Lung (tissue), 17 donors: ENCODE measurements at places on chromosomes 16 and 17. TPM values are rescaled to one million over a fixed set of nuclear protein-coding genes. Genes with fewer than 3 reads are reported as not detected.
A peak's percentile ranks its signal among the peaks of the same experiment; 100 is the strongest.

GRCh38 chr17:78920528-78920927 lies 4.7 kb downstream of the TIMP2 start:
- DNase-seq: no peak

WNT3 gene
- 0.74 TPM for total RNA-seq

GRCh38 chr17:41254861-41255260 lies 323 bp upstream of the KRTAP9-9 start:
- DNase-seq: no peak

RABEP2 gene
- total RNA-seq: 29.0 TPM

DNA sequence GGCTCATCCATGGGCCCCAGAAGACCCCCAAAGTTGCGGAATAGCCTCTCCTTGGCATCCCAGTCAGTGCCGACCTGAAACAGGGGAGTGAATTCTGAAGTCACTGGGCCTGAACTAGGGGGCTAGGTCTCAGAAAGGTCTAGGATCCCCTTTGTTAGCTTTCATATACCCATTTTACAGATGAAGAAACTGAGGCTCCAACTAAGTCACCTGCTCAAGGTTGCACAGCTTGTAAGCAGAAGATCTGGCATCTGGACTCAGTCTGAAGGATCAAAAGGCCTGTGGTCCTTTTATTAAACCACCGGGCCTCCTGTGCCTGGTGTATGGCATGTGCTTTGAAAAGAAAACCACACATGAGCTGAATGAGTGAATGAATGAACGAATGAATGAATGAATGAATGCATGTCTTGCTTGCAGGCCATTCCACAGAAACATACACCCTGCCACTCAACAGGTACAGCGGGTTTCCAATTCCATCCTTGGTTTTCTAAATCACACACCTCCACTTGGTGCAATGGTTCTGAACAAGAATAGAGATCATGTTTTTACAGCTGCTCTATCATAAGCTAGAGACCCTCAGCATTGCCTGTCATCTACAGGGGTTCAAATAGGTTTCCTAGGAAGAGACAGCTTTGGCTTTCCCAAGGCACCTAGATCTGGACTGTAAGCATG lies 352.7 kb downstream of the XYLT1 start:
- no peak for DNase-seq

DNA sequence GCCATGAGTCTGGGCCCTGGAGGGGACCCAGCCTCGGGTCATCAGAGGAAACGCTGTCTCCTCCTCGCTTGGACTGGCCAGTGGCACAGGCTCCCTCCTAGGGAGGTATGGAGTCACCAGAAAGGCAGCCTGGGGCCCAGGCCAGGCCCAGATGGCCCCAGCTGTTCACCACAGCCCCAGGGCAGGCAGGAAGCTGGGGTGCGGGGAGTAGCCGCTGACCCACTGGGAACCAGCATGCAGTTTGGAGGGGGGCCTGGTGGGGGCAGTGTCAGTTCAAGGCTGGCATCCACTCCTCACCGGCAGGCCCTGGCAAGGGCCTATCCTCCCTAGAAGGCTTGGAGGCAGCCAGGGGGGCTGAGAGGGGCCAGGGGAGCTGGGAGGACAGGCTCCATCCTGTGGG lies 48.8 kb downstream of the SDK2 start:
- peak; percentile 89 for DNase-seq
